ENCODE measurements at places on chromosomes 2 and 18. TPM values are rescaled to one million over a fixed set of nuclear protein-coding genes. Genes with fewer than 3 reads are reported as not detected.

The CACNB4 gene
- total RNA-seq, result 0.15 TPM

The APLF gene
- 9.0 TPM for total RNA-seq

The LOXL3 gene
- total RNA-seq, result 62.8 TPM

The DRC1 gene
- not detected for total RNA-seq

The UGT1A5 gene
- total RNA-seq, result not detected

The ESPNL gene
- total RNA-seq, result 0.35 TPM

The RNF125 gene
- total RNA-seq, result 0.35 TPM

The PMAIP1 gene
- total RNA-seq, result 1.4 TPM

The SETBP1 gene
- total RNA-seq, result 3.3 TPM

Measured in smooth muscle cell of the coronary artery (primary cell).